Nephron progenitor cell (in vitro differentiated cells): ENCODE measurements at places on chromosomes 6 and 20.

DNA sequence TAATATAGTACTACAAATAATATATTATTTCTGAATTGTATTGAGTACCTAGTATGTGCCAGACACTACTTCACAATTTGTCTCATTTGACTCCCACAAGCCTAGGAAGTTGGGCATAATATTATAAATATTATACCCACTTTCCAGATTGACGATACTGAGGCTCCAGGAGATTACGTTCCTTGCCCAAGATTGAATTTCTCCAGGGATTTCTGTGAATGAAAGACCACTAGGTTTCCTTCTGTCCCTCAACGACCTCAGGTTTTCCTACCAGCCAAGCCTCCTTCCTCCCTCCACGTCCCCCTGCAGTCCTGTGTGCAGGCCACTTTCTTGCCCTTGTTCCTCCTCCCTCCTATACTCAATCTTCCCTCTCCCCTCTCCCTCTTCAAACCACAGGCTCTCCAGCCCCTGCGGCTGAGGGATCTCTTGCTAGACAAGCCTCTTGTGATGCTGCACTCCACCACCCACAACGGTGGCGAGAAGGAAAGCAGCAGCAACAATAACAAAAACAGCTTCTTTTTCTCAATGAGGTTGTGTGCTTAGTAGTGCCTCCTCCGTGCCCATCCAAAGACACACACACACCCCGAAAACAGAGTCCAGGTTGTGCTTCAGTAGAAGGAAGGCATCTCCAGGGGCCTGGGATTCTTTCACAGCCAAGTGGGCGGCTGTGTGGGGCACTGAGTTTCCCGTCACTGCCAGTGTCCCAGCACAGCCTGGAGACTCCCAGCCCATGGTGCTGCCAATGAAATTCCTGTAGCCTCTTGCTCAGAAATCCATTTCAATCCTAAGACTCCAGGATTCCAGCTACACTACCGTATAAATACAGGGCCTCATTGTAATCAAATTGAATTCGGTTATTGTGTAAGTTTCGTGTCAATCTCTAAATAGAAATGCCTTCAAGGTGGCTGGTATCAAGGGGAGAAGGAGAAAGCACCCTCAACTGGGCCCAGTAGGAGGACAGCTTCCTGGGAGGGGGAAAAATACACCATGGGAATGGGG lies 94.4 kb downstream of the NCR2 start:
- DNase-seq, result no peak

GRCh38 chr6:111015389-111016124 lies 33.7 kb downstream of the RPF2 start:
- no peak for DNase-seq

- no peak for DNase-seq
Measured at GRCh38 chr6:44701637-44702101, 314.2 kb downstream of the CDC5L start.

GRCh38 chr20:31691646-31692275 lies 30.9 kb downstream of the BCL2L1 start:
- no peak for DNase-seq

DNA sequence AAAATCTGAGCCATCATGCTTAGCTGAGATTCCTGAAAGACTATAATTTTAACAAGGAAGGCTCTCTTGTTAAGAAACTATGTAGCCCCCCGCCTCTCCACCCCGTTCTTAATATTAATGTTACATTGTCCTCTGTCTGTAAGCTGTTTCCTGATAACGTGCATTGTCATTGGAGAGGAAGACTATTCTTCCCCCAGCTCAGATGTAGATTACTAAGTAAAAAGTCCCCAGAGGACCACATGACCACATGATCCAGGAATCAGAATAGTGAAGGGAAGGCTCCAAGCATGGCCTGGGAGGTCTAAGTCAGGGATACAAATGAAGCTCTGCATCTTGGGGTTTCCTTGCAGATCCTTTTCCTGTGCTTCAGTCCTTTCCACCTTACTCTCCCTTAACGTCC lies 106.4 kb downstream of the JARID2 start:
- no peak for DNase-seq

- no peak for DNase-seq
Measured at GRCh38 chr6:86682297-86682696, 255.0 kb upstream of the HTR1E start.

- no peak for DNase-seq
Measured at GRCh38 chr6:169235286-169235685, 18.4 kb downstream of the THBS2 start.
